PC-9 (cell line): ENCODE measurements at places on chromosomes 12 and 14.

DNA sequence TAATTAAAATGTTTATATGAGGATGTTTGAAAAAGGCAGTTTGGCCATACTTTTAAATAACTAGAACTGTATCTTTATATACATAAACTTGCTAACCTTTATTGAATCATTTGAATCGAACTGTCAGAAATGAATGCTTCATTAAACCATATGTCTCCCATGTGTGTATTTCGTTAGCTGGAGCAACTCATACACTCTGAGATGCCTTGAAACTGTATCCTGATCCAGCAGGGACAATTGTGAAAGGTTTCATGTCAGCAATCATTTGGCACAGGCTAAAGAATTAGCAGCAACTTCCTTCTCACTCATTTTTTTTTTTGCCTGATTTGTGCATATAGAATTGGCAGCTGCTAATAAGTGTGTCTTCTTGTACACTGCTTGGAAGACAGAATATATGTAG, 109.9 kb downstream of the NAV3 start:
- DNase-seq, result no peak

GRCh38 chr12:79934281-79935020, 446 bp downstream of the PPP1R12A start:
- no peak for DNase-seq

- DNase-seq, result peak; percentile 96
These were observed 29.0 kb upstream of the MAX start for GRCh38 chr14:65131301-65131701.

GRCh38 chr12:47032644-47033043, 46.8 kb upstream of the PCED1B start:
- peak; percentile 58 for DNase-seq

DNA sequence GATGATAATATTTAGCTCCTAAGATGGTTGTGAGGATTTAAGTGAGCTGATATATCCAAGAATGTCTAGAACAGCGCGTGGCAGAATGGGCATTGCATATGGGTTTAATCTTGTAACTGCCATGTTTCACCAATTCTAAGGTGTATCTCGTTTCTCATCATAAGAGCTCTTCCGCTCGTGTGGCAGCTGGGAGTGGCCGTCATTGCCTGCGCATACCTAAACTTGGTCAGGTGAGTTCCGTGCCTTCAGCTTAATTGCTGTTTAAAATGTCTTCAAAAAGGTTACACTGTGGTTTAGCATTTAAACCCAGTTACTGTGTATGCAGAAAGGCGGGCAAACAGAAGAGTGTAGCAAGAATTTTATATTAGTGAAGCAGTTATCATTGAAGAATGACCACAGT, 4.5 kb upstream of the AQP2 start:
- DNase-seq, result no peak

GRCh38 chr12:109997393-109997792, 1.2 kb upstream of the GIT2 start:
- DNase-seq, result no peak
